Motor neuron (in vitro differentiated cells): ENCODE measurements at places on chromosomes 16 and 17. TPM values are rescaled to one million over a fixed set of nuclear protein-coding genes. Genes with fewer than 3 reads are reported as not detected.

FA2H gene
- total RNA-seq: not detected in 2 replicates

PRCD gene
- total RNA-seq: 1.1 and 4.5 TPM in 2 replicates

SPATA22 gene
- total RNA-seq: 0.81 and 1.3 TPM in 2 replicates

PRSS8 gene
- 0.43 and 0.59 TPM in 2 replicates for total RNA-seq

ZNF207 gene
- 120 and 122 TPM in 2 replicates for total RNA-seq

KATNIP gene
- total RNA-seq: 25.9 and 38.2 TPM in 2 replicates

RTN4RL1 gene
- 2.6 and 3.2 TPM in 2 replicates for total RNA-seq

TXNDC11 gene
- 17.7 and 18.7 TPM in 2 replicates for total RNA-seq

ACSM2A gene
- not detected in 2 replicates for total RNA-seq

KCNH4 gene
- total RNA-seq: 0.13 and 0.23 TPM in 2 replicates

NLK gene
- total RNA-seq: 32.1 and 35.0 TPM in 2 replicates

WNT9B gene
- 0.14 and 0.29 TPM in 2 replicates for total RNA-seq

SPEM1 gene
- total RNA-seq: not detected in 2 replicates

NUTF2 gene
- total RNA-seq: 52.2 and 55.5 TPM in 2 replicates
